ENCODE measurements at places on chromosomes 2 and 18.

- DNase-seq: no peak
Observed at GRCh38 chr18:79434607-79435401, 39.1 kb downstream of the NFATC1 start.

- DNase-seq: no peak
Observed at GRCh38 chr18:10197097-10197496, 257.3 kb upstream of the APCDD1 start.

- no peak for DNase-seq
Observed at GRCh38 chr2:150391779-150392178, 95.7 kb downstream of the RND3 start.

DNA sequence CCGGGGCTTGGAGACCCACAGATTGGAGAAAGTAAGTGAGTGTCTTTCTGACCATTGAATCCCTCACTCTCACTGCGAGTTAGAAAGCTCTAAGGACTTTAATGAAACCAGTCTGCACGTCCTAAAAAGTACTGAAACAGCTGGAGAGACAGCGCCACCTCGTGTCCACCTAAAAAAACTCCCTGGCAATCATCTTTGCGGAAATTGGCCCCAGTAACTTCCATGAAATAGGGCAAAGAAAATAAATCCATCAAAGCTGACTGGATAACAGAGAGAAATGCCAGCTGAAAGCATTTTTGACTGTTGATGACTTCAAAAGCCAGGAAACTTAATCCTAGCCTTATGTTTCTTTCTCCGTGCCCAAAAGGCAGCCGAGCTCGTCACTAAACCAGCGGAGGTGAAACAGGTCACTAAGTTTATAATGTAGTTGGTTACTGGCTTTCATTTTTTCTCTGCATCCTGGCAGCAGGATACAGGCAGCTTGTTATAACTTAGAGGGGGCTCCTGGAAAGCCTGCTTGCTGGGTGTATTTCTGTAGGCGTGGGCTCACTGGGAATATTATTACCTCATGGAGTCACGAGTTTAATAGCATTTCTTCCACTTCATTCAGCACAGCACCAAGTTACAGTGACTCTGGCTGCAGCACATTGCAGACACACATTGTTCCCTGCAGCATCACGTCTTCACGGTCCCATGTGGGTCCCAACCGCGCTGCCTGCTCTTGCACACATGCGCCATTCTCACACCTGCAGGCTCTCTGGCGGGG is 266.5 kb downstream of the HRH4 start:
- peak; percentile 32 for DNase-seq

- no peak for DNase-seq
Observed at GRCh38 chr2:225192869-225193268, 150.6 kb upstream of the DOCK10 start.

DNA sequence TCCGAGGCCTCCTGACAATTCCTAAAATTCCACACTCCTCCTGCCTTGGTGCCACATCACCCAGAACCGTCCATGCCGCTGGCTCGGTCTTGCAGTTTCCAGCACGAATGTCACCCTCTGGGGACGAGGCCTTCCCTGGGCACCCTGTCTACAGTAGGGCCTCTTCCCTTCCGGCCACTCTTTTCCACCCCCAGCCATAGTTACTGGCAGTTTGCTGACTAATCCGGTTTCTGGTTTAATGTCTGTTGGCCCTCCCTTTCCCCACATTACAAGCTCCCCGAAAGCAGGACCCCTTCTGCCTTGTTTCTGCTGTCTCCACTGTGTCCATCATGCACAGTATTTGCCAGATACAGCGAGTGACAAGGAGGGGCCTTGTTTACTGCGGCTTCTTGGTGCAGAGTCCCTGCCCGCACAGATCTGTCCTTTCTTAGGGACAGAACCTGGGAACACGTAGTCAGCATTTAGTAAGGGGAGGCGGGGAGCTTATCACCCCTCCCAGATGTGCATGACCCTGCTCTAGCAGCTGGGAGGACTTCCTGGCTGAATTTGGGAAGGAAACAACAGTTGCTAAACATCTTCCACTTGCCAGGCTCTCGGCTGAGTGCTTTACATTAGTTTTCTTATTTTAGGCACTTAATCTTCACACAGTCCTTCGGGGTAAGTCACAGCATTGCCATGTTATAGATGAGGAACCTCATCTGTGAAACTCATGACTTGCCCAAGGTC is 23.6 kb upstream of the CATIP start:
- DNase-seq: no peak

- no peak for DNase-seq
Observed at GRCh38 chr2:157744571-157745076, 116.0 kb upstream of the ACVR1C start.

- no peak for DNase-seq
Observed at GRCh38 chr2:106882673-106883072, 3.3 kb downstream of the ST6GAL2 start.

DNA sequence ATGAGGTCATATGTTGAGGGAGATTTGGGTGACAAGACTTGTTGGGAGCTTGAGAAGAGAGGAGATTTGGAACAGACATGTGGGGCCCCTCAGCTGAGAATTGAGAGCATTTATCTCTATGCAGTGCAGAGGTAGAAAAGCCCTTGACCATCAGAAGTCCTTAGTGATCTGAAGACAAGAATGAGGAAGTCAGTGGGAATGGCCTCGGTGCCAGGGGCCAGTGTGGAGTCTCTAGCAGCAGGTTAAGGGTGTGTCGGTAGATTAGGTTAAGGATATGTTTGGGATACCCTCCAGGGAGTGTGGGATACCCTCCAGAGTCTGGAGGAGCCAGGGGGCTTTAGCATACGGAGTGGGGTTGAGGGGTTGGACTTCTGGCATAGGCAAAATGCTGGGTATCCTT is 41.6 kb downstream of the FBXO48 start:
- DNase-seq: no peak

DNA sequence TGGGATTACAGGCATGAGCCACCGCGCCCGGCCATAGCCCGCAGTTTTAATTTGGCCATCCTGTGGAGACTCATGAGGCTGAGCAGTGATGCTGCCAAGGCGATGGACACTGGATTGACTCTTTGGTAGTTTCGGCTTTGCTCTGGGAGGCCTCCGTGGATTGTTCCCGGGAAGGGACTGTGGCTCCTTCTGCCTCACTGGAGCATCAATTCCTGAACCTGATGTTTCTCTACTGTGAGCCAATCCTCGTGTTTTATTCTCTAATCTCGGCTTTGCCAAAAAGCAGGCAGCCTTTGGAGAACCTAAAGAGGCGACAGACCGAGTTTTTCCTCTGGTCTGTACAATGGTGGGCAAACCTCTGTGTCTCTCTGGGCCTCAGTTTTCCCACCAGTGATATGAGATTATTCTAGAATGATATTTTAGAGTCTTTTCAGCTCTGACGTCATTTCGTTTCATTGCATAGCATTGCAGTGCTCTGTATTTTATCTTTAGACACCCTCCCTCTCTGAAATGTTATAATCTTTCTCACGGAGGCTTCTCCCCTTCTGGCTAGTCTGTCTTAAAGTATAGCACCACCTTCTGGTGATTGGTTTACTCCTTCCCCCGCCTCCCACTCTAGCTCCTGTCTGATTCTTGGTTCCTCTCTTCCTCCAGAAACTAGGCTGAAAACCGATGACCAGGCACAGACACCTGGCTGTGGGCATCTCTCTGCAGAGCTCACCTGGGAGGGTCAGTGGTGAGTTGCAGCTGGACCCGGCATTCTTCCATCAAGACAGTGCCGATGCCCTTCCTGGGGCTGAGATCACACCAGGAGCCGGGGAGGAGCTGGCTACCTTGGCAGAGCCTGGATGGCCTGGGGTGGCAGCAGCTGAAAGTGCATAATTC is 341.3 kb downstream of the MYCN start:
- no peak for DNase-seq

GRCh38 chr18:24791751-24792545 is 331.5 kb downstream of the HRH4 start:
- no peak for DNase-seq

Measured in immature natural killer cell (primary cell).